Cortex of kidney (tissue), 1 donor: ENCODE measurements at places on chromosomes 1 and 21.

- no peak for DNase-seq
These were observed 679.4 kb upstream of the USP24 start for GRCh38 chr1:55894521-55894920.

DNA sequence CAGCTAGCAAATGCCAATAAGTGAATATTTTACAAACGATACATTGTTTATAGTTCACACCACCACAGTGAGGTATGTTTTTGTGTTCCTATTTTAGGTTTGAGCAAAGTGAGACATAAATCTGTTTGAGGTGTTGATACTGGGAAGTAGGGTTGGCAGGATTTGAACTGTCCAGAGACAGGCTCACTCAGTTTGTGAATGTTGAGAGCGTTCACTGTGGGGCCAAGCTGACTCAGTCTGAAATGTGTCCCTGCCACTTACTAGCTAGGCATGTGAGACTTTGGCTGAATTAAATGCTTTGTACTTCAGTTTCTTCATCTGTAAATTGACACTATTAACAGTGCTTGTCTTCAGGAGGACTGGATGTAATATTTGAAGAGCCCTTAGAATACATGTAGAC lies 35.1 kb downstream of the DIRAS3 start:
- no peak for DNase-seq

GRCh38 chr1:87744056-87744455 lies 415.4 kb downstream of the LMO4 start:
- no peak for DNase-seq

DNA sequence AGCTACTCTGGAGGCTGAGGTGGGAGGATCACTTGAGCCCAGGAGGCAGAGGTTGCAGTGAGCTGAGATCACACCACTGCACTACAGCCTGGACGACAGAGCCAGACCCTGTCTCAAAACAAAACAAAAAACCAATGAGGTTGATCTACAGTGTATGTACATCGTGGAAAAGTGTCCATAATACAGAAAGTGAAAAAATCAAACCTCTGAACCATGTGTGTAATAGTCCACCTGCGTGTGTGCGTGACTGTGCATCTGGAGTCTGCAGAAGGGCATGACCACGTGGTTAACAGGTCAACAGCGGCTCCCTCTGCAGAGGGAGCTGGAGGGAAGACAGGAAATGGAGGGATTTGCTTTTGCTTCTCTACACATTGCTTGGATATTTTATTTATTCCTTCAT lies 32.4 kb upstream of the ENO1 start:
- no peak for DNase-seq

DNA sequence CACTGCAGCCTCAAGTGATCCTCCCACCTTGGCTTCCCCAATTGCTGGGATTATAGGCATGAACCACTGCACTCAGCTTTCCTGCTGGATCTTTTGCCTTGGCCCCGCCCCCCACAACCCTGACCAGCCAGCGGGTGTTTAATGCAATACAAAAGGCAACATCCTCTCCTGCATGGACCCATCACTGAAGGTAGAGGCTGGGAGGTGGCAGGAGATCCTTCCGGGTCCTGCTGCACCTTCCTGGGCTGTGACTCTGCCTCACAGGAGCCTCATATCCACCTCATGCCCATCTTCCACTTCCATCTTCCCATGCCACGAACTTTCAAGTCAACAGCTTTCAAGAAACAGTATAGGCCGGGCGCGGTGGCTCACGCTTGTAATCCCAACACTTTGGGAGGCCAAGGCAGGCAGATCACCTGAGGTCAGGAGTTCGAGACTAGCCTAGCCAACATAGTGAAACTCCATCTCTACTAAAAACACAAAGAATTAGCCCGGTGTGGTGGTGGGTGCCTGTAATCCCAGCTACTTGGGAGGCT lies 11.7 kb upstream of the WNT9A start:
- no peak for DNase-seq

DNA sequence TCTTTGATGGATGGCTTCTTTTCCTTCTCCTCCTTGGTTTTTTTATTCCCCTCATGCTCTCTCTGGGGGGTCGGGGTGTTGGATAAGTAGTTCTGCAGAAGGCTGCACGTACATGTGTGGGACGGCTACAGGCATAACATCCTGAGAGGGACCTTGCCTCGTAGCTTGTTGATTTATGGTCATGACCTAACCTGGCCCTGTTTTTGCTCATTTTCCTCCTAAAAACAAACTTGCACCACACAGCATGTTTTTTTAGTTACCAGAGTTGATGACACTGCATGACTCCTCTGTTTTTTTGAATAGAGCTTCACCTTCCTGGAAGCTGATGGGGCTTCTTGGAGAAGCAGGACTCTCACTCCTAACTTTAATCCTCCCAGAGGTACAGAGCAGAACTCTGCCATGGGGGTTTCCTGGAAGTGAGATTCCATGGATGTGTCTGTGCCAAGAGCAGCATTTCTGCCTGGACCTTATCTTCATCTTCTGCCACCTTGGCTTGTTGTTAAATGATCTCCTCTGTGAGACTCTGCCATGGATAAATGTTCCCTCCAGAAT lies 114.7 kb downstream of the PAPPA2 start:
- DNase-seq = no peak

DNA sequence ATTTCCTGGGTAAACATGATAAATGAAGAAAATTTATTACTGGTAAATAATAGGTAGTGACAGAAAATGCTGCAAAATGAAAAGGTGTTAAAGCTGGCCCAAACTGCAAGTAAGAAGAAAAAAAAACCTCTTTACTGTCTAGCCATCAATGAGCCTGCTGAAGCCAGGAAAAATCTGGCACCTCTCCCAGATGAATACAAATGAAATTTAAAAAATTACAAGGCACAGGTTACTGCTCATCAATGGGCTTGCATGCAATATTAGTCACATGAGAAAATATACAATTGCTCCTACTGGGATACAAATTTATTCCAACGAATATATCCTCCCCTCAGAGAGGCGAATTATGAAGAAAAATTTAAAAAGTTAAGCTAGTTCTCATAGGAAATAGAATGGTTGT lies 1422.5 kb downstream of the KCNT2 start:
- DNase-seq = no peak

DNA sequence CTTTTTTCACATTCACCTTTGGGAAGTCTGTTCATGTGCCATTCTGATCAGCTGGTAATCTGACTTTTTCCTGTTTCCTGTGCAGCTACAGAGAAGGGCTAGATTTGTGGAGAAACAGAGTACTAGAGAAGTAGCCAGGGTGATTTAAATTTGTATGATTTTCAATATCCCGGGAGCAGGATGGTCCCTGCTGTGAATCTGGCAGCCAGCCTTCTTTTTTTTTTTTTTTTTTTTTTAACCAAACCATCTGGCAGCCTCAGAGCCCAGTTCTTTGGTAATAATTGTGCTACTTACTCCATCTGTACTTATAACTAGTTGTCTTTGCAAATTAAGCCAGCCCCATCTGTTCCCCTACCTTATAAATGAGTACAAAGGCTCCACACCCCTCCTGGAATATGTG lies 248.6 kb upstream of the DEPDC1 start:
- no peak for DNase-seq

- no peak for DNase-seq
These were observed 101.8 kb upstream of the LPGAT1 start for GRCh38 chr1:211932231-211932932.

- no peak for DNase-seq
These were observed 91.4 kb downstream of the PRKAB2 start for GRCh38 chr1:147080671-147081394.

GRCh38 chr1:156886583-156887281 lies 6.8 kb upstream of the PEAR1 start:
- no peak for DNase-seq

- DNase-seq = no peak
These were observed 213.1 kb upstream of the USP24 start for GRCh38 chr1:55428231-55428630.

DNA sequence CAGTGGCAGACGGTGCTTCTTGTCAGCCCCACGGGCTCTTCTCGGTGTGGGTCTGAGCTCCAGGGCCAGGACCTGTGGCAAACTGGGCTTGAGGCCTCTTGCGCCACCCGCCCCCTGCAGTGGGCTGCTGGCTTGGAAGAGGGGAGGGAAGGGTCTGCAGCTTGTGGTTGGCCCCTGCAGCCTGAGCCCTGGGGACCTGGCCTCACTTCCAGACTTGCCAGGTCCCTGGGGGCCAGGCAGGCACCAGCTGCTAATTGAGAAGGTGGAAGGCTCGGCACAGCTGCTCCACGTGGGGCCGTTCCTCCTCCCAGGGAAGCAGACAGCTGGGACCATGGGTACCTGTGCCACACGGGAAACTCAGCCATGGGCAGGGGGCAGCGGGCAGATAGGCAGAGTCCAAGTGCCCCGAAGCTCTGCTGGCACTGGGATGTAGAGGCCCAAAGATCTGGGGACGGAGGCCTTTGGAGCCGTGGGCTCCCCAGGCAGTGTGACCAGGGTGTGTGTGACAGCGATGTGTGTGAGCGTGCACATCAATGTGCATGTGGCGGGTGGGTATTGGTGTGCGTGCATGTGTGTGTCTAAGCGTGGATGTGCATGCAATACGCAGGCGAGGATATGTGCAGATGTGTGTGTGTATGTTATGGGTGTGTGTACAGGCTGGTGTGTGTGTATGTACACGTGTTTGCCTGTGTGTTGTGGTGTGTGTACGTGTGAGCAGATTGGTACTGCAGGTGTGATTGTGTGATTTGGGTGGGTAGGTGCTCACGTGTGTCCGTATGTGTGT lies 39.3 kb downstream of the TP73 start:
- no peak for DNase-seq

- no peak for DNase-seq
These were observed 295.5 kb downstream of the BRINP2 start for GRCh38 chr1:177466286-177466685.

GRCh38 chr1:160652924-160653619 lies 6.2 kb upstream of the SLAMF1 start:
- no peak for DNase-seq

DNA sequence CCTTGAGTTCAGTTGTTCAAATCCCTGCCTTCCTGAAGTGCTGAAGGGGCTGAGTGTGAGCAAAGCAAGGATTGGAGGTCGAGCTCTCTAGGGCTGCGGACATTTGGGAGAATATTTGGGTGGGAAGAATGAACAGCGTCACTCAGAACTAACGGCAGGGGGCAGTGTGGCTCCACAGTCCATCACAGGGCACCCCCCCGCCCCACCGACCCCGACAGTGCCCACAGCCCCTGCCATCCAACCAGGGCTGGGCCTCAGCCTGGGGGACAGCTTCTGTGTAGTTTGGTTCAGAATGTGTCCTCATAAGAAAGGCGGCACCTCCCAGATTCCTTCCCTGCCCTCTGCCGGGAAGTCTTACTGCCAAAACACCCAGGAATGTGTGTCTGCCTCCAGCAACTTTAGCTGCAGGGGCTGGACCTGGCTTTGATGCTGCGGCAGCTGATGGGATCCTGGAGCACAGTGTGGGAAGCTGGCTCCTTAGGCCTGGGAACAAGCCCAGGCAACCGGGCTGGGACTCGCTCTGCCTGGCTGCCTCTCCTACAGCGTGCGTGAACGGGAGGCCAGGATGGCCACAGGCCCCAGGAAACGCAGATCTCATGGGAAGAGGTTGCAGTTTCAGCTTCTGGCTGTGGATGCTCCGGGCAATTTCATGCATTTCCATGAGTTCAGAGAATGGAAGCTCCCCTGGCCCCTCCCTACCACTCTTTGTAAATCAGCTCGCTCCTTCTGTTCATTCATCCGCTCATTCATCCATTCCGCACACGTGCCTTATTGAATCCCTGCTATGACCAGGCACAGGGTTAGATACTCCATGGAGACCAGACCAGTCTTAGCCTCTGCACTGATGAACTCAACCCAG lies 104.9 kb upstream of the TMPRSS2 start:
- no peak for DNase-seq

DNA sequence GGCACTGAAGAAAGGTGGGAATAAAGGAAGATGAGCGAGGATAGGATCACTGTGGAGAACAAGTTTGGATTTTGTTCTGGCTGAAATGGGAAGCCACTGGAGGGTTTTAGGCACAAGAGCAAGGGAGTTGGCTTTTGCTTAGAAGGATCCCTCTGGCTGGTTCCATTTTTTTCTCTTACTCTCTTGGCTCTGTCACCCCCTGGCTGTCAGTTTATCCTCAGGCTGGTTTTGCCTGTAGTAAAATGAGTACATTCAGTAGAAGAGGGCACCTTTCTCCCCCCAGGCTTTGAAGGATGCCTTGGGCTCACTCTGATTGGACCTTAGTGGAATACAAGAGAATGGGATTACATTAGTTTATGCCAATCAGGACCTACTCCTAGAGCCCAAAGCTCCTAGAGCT lies 17.1 kb downstream of the CACHD1 start:
- no peak for DNase-seq

GRCh38 chr1:42466030-42466429 lies 2.9 kb downstream of the CCDC30 start:
- DNase-seq = no peak

DNA sequence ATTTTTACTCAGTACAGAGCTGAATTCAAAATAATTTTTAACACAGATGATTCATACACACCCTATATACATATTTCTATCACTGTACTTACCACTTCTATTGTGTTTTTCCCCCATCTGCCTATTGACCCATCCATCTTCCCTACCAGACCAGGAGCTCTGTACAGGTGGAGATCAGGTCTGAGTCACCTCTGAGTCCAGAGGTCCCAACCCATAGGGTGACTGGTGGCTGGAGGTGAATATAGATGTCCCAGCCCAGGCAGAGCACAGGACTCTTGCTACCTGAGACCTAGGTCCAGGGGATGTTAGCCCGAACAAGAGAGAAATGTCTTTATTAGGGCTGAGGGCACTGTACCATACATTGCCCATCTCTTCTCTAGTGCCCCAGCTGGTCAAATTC lies 54.8 kb downstream of the DMAP1 start:
- no peak for DNase-seq

- DNase-seq = no peak
These were observed 21.4 kb upstream of the PLEKHG5 start for GRCh38 chr1:6512908-6513280.

- DNase-seq = no peak
These were observed 9.1 kb downstream of the MTOR start for GRCh38 chr1:11253226-11253625.

DNA sequence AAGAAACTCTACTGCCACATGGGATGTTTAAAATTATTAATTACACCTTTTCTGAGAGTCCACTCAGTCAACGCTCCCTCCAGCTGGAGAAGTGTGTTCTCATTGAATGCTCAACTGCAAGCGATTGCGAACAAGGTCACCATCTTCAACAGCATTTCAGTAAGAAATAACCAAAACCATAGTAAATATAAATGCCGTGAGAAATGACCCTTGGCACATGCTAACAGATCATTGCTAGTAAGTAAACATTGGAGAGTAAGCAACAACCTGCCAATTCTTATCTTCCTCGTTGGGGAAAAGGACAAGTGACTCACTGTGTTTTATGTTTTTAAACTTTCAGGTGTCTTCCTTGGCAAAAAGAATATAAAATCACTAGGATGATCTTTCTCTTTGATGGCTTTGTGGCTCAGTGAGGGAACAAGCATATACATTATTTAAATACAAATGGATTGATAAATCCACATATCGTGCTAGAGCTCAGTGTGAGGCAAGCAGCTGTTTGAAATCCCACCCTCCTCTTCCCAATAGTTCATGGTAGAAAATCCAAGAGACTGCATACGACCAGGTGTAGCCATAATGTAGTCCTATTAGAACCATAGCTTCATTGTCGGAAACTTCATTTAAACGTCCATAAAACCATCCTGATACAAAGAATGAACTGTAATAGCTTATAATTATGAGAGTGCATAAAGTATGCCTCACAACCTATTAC lies 214.6 kb downstream of the GRIK1 start:
- DNase-seq = no peak
